ENCODE measurements at places on chromosomes 2 and 18.

DNA sequence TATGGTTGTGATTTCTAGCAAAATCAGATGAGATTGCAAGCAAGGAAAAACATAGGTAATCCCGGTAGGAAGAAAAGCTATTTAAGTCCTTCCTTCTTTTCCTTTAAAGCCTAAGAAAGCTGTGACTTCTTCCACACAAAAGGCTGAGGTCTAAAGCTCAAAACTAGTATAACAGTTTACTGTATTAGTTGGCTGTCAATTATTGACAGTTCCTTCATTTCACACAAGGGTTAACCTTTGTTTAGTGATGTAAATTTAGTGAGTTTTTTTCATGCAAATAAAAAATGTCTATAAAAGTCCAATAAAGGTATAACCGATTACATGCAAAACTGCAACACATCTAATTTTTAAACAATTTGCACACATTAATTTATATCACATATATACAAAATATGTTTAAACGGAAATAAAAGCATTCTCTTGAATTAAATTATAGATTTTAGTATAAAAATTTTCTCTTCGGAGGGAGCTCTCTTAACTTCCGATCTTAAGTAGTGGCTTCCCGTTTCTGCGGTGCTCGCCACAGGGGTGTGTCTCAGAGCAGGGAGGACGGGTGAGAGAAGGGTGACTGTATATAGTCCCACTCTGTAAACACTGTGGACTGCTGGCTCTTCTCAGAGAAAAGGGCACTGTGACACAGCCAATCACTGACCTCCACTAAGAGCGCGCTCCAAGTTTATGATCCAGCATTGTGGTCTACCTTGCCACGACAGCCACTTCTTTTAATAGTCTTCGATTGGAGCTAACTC lies 33.4 kb downstream of the TTR start:
- DNase-seq: no peak

- no peak for DNase-seq
Observed at GRCh38 chr2:45168711-45169338, 159.6 kb upstream of the SIX2 start.

DNA sequence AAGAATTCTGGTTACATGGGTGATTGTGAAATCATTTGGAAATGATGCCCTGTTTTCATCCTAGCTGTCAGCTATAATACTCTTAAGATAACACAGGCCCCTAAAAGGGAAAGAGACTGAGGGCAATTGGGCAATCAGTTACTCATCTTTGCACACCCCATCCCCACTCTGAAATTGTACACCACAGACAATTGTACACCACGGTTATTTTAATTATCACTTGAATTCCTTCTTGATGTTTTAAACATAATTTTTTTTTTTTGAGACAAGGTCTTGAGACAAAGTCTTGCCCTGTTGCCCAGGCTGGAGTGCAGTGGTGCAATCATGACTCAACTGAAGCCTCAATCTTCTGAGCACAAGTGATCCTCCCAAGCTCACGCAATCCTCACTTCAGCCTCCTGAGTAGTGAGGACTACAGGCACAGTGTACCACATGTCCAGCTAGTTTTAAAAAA lies 862.4 kb upstream of the ACVR2A start:
- no peak for DNase-seq

GRCh38 chr2:196697825-196698224 lies 58.3 kb downstream of the CCDC150 start:
- DNase-seq: no peak

DNA sequence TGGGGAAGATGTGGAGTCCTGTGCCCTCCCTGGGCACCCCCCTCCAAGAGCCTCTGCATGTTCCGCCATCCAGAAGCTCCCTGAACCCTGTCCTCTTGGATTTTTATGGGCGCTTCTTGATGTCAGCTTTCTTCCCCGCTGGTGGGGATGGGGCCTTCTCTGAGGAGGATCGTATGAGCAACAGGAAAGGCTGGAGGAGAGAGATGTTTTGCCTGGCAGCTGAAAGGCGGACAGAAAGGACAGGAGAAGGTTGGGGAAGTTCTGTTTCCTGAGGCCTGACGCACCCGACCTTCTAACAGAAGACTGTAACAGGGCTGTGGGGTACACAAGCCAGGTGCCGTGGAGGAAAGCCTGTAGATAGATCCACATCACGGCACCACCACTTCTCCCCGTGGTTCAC lies 238.8 kb downstream of the LDLRAD4 start:
- DNase-seq: no peak

DNA sequence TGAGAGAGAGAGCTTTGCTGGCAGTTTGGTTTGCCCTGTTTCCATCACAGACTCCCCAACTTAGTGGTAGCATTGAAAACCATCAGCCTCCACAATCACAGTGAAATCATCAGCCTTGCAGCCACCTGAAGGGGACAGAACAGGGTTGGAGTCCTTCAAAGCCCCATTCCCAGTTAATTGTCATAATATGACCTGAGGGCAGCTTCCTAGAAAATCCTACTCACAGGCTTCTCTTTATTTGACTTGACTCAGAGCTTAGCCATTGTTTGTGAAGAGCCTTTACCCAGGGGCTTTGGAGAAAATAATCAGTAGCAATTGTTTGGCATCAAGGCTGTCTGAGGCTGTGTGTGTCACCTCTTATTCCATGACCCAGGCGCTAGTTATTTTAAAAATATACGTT lies 308.7 kb downstream of the CBLN2 start:
- no peak for DNase-seq

DNA sequence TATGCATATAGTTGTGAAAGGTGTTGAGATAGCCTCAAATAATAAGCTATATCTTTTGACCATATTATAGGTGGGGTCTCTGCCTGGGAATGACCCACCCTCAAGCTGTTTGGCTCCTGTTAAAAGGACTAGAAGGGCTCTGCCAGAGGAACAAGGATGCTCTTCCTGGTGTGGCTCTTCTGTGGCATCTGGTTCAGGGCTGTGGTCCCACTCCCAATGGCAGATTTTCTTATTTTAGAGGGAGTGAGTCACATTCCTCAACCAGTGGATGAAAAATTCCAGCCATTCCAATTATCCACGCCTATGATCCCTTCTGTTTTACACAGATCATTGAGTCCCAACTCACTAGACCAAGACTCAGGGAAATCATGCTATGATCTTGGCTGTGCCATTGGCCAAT lies 119.9 kb downstream of the PARD3B start:
- no peak for DNase-seq

- no peak for DNase-seq
Observed at GRCh38 chr2:212538305-212539071, at the start of gene ERBB4. Gene ERBB4 (minus strand): TSS chr2:212538802. CDS start chr2:212538530, 272 bp downstream.

GRCh38 chr18:63043516-63043915 lies 276.1 kb downstream of the BCL2 start:
- no peak for DNase-seq

DNA sequence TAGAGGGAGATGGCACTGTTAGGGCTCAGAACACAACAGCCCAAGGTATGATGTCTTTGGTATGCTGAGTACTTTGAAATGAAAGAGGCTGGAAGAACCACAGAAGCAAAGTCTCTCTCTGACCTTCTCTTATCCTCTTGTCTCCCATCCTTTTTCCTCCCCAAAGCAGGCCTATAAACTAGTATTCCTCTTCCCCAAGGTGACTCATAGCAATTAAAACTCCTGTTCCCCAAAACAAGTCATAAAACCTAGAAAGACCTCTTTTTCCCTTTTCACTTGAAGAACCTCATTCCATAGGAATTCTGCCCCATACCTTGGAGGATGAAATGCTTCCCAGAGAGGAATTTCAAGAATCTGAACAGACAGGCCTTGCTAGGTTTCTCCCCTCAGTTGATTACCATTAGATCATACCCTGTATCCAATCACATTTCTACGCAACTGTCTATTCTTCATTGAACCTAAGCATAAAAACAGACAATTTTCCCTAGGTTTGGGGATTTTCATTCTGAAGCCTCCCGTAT lies 25.7 kb downstream of the MDH1 start:
- DNase-seq: no peak

GRCh38 chr2:142445551-142446072 lies 314.8 kb upstream of the LRP1B start:
- no peak for DNase-seq

DNA sequence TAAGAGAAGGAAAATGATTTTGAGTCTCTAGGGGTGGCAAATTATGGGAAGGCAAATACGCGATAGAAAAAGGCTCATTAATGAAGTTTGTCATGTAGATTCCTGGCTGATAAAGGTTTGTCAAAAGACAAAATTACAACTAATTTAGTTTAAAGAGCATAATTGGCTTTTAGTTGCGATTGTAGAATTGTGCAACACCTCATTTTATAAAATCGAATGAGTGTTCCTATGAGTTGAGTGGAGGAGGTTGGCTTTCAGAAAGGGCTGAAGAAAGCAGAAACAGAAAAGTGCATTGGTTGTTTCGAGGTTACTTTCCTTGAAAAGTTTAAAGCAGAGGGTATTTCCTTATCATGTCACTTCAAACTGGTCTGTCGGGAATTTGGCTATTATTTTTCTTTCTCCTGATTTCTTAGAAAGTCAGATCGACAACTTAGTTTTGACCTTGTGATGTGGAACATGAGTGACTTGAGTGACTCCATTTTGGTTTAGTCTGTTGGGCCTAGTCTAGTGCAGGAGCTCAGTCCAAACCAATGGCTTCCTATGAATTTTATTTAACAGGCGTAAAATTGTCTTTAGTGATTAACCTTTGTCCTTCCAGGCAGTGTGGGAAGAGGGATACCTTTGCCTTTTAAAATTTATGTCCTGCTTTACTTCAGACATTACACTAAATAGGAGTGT lies 2.2 kb upstream of the PCYOX1 start:
- DNase-seq: no peak

DNA sequence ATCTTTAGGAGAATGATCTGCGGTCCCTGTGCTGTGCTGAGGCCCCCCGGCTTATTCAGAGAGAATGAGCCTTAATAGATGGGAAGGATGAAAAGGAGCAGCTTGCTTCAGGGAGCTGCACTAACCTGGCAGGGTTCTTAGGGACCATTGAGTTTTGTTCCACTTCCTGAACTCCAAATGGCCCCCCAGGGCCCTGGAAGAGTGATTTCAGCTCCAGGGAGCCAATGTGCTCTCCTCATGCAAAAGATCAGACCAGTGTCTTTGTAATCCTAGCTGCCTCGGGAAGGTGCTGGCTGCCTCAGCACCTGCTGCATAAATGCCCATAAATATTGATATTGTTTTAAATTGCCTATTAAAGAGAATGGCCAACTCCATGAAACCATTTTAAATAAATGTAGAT lies 210.2 kb downstream of the NCK2 start:
- no peak for DNase-seq

DNA sequence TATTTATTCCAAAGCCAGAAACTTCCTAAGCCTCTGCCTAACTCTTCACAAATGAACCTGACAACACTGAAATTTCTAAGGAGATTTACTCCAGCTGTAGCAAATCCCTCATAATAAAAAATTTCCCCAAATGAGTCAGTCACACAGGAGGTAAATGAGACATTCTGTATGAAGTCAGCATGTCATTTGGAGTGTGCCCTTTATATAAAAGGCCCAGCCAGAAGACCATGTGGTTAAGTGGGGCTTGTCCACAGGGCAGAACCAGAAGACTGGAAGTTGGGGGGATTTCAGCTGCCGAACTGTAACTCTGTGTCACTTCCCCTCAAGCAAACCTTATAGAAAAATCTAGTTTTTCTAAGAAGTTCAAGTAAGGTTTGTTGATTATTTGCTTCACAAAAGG lies 30.2 kb downstream of the NRP2 start:
- no peak for DNase-seq

DNA sequence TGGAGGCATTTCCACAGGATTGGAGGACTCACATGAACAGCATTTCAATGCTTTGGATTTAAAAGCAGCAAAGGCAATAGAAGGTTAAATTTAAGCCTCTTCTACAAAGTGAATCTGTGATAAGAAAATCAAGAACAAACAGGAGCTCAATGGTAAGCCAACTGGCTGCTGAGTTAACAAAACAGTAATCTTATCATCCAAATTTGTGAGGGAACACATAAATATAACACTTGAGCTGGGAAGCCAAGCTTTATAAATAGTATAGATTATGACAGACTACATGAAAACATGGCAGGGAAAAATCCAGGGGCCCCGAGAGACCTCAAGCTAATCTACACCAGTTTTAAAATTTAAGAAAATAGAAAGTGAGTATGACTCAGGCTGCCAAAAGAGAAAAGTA lies 108.5 kb upstream of the PGAP1 start:
- DNase-seq: no peak

DNA sequence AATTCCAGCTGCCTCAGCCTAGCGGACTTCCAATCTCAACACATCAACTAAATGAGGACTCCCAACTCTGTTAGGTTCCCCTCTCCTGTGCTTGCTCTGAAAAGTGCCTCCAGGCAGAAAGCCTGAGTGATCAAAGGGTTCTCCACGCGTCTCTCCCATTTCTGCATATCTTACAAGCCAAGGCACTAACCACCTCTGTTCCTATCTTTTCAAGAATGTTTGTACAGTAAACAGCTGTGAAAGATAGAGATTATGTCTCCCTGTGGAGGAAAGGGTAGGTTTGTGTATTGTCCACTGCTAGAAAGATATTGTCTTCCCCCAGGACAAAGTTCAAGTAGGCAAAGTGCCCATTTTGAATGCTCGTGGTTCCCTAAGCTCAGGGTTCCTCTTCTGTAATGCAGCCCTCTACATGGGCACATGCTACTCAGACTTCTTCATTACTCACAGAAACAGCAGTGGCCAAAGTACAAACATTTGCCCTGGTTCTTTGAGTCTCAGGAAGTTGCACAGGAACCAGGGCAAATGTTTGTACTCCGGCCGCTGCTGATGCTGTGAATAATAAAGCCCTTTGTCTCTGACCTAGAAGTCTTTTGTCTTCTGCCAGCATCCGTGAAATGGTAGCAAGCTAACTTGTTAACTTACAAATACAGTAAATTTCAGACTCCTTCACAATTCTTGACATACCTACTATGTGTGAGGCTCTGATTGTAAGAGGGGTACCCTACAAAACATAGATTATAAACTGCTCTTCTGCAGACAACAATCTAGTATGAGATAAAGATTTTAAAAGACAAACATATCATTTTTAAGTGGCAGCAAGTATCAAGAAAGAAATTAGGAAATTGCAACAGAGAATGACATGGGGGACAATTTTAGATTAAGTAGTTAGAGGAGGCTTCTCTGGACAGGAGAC lies 44.5 kb downstream of the PKDCC start:
- no peak for DNase-seq

DNA sequence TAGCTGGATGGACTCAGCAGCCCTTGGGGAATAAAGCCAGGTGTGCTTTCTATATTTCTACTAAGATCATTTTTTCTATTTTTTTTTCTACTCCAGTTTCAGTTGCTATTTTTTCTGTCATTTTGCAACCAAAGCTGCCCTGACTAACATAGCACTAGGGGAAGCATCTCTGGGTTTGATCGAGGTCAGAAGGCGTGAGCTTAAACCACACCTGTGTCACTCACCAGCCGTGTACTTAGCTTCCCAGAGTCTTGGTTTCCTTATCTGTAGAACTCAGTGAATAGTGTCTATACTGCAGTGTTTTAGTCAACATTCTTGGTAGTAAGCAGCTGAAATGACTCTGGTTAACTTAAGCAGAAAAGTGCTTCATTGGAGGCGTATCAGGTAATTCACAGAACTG lies 489.6 kb upstream of the SPRED2 start:
- DNase-seq: no peak

DNA sequence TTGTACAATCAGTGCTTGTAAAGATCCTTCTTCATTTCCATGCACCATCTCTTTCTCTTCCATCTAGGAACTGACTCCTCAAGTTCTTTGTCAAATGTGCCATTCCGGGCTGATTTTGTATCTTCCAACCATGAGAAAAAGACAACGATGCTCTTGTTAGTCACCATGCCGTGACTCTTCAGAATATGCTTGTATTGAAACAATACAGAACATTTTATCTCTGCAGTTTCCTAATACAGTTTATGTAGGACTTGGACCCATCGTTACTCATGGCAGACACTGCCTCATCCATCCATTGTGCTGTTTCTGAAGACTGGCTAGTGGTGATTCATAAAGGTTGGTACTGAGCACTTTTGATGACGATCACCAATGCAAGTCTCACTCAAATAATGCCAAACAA lies 283.2 kb downstream of the KCNS3 start:
- no peak for DNase-seq

Measured in stimulated activated CD4-positive, alpha-beta T cell treated with anti-CD3 and anti-CD28 coated beads, Interleukin-1b, Interleukin-23, amount 100 ng/mL, for 24 hours (primary cell).